ENCODE measurements at places on chromosomes 7 and 10.

- no peak for DNase-seq
These were observed 315.6 kb downstream of the LRRTM3 start for GRCh38 chr10:67241451-67241850.

DNA sequence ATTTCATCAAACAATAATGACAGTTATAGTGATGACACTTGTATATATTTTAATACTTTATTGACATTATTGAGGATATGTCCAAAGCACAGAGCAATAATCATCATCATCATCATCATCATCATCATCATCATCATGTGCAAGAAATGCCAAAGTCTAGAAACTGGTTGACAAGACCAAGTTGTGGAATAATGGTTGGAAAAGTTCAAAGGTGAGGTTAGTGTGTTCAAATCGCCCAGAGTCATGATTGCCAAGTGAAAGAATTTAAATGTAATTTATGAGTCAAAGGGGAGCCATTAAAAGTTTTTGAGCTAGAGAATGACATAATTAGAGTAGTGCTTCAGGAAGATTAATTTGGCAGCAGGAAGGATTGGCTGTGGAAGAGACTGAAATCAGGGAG lies 852.4 kb downstream of the SORCS1 start:
- no peak for DNase-seq

DNA sequence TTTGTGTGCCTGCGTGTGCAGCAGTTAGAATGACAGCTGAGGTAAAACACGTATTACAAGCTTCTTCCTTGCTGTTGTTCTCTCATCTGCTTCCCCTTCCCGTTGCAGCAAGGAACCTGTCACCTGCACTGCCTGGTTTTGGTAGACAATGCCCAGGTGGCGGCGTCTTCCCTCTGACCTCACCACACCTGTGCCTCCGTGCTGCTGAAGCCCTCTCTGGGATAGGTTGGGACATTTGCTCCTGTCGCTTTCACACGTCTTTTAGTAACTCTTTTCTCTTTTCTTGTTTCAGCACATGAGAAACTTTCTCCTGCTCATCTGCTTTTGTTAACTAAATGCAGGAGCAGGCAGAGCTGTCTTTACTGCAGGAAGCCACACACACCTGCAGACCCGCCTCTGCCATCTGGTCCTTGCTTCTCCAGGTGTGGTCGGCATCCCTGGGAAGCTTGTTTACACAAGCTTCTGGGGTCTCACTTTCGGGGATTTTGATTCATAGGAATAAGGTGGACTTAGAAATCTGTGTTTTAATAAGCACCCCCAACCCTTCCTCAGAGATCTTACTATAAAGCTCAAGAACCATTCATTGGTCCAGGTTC lies 60.7 kb upstream of the EXOC6 start:
- no peak for DNase-seq

DNA sequence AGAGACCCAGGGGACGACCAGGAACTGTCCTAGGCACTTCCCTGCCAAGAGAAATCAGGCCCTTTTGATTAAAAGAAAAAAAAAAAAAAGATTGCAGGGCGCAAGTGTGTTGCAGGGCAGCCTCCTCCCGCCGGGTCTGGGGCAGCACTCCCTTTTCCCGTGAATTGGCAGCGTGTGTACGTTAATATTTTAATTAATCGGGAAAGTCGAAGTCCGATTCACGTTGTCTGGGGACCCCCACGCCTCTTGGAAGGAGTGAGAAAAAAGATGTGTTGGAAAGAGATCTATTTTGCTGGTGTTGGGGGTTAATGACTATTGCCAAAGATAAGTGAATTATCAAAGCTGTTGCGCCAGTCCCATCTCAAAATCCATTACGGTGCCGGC lies 1.3 kb upstream of the EBF3 start:
- DNase-seq: no peak

GRCh38 chr7:479948-480499 lies 39.6 kb downstream of the PDGFA start:
- no peak for DNase-seq

- DNase-seq: no peak
These were observed 14.2 kb upstream of the NMT2 start for GRCh38 chr10:15182540-15183207.

- no peak for DNase-seq
These were observed 240.4 kb downstream of the KIAA1217 start for GRCh38 chr10:24449321-24449740.

- peak; percentile 72 for DNase-seq
These were observed 62.4 kb upstream of the MKRN1 start for GRCh38 chr7:140541513-140542227.

DNA sequence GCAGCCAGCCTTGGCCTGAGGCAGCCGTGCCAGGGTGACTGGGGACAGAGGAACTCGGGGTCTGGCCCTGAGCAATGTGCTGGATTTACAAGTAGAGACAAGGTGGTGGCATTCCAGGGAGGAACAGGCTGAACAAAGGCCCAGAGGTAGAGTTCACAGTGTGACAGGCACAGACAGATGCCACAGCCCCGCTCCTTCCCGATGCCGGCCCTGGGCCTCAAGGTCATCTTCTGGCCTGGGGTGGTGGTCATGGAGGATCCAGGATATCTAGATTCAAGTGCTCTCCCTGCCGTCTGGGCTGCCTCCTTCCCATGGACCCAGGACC lies 68.9 kb upstream of the COL13A1 start:
- DNase-seq: no peak

- DNase-seq: no peak
These were observed 3.1 kb upstream of the NKX2-3 start for GRCh38 chr10:99529591-99530107.

- DNase-seq: no peak
These were observed 336.8 kb upstream of the IGFBP3 start for GRCh38 chr7:46257761-46258448.

- no peak for DNase-seq
These were observed 260.2 kb upstream of the TMEM72 start for GRCh38 chr10:44650691-44651661.

DNA sequence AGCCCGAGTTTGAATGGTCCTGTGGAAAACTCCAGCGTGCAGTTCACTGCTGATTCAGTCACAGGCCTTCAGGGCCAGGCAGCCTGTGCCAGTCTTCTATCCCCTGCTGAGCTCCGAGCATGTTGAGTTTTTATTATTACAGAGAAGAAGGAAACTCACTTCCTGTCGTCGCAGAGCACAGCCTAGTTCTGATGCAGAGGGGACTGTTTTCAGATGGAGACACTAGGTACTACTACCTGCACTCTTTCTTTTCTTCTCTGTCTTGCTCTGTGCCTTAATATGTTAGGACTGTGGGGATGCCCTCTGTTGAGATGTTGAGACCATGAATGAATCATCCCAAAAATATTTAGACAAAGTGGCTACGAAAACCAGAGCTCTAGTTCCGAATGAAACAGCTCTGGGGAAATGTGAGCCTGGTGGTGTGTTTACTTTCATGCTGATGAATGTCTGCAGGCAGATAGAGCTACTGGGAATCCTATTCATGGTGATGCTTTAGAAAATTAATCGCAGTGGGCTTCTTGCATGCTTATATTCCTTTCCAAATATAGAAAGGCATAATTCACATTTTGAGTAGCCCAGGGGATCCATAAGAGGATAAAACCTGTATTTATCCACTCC lies 29.6 kb downstream of the CASP7 start:
- DNase-seq: no peak

- DNase-seq: no peak
These were observed 56.5 kb upstream of the SORCS3 start for GRCh38 chr10:104584541-104584940.

DNA sequence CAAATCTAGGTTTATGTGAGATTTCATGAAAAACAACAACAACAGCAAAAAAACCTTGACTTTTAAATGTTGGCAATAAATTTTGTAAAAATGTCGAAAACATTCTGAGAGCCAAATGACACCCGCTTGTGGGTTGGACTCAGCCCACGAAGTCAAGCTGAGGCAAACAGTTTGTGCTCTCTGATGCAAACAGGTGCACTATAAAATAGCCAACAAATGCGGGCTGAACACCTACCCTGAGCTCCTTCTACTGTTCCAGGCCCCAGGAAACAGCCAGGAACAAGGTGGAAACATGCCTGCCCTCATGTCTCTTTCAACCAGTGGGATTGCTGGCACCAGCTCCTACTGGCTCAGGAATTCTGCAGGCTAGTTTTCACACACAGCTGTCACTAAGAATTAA lies 105.0 kb upstream of the ZNF716 start:
- DNase-seq: no peak

- DNase-seq: no peak
These were observed 58.1 kb downstream of the FHIP2A start for GRCh38 chr10:114879541-114880158.

- DNase-seq: no peak
These were observed 508.9 kb downstream of the RPS24 start for GRCh38 chr10:78542521-78542920.

DNA sequence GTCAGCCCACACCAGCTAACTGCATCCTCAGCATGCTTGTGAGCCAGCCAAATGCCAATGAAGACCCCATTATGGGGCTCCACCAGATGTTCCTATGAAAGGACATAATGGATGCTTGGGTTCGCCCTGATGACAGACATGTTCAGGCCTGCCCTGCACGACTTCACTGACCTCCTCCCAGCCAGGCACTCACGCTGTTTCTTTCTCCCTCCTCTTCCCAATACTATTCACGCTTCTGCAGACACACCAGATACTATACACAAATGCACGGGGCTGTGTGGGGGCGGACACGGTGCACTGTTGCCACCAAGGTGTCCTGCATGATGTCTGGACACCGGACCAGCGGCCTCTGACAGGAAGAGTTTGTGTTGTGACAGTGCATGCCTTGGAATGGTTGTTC lies 284.2 kb downstream of the PRPF18 start:
- no peak for DNase-seq

GRCh38 chr7:29748286-29749099 lies 57.8 kb upstream of the WIPF3 start:
- DNase-seq: no peak

DNA sequence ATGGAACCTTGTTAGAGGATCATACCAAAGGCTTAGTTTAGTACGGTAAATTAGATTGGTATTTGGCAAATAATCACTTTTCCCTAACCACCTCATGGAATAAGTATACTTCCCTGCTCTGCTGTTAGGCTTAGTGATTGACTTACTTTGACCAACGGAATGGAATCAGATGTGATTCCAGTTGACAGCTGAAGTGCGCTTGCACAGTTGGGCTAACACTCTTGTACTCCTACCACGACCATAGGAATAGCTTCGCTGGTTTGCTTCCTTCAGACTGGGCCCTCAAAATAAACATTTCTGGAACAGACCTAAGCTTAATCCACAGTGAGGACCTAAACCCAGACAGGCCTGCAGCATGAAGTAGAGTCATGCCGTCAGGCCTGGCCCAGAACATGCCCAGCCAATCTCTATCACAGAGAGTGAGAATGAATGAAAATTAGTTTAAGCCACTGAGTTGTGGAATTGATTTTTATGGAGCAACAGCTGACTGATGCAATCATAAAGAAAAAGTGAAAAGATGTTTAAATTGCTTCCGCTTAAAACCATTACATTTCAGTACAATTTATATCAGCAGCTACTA lies 122.3 kb downstream of the DOCK4 start:
- no peak for DNase-seq

- no peak for DNase-seq
These were observed 22.5 kb downstream of the ARL4A start for GRCh38 chr7:12709726-12710502.

All from mesothelial cell of epicardium (in vitro differentiated cells).